ENCODE measurements at places on chromosomes 5 and 9. TPM values are rescaled to one million over a fixed set of nuclear protein-coding genes. Genes with fewer than 3 reads are reported as not detected.

GRCh38 chr5:106493910-106494309 lies 1176.8 kb downstream of the EFNA5 start:
- DNase-seq: no peak
- H3K27me3 ChIP-seq: no peaks in the 10 kb centered on the region
- no peak overlapping the region for H3K27ac ChIP-seq
- no peak overlapping the region for H3K4me3 ChIP-seq

DNA sequence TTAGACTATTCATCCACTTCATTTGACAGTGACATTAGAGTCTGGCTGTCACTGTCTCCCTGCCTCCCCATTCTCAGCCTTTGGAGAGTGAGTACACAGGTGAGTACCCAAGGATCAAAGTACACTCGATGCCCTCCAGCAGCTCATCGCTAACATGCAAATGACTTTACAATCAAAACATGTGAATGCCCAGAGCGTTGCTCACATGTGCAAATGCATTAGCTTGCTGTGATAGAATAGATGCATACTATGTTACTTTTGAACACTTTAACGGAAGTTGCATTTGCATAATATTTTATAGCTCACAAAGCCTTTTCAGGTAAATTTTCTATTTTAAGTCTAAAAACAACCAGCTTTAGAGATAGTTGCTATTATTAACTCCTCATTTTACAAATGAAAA lies 107.6 kb downstream of the SYK start:
- H3K27ac ChIP-seq: no peak overlapping the region
- no peaks in the 10 kb centered on the region for H3K4me1 ChIP-seq
- no peak overlapping the region for H3K4me3 ChIP-seq
- H3K27me3 ChIP-seq: peaks cover 23% of the 10 kb centered on the region

DNA sequence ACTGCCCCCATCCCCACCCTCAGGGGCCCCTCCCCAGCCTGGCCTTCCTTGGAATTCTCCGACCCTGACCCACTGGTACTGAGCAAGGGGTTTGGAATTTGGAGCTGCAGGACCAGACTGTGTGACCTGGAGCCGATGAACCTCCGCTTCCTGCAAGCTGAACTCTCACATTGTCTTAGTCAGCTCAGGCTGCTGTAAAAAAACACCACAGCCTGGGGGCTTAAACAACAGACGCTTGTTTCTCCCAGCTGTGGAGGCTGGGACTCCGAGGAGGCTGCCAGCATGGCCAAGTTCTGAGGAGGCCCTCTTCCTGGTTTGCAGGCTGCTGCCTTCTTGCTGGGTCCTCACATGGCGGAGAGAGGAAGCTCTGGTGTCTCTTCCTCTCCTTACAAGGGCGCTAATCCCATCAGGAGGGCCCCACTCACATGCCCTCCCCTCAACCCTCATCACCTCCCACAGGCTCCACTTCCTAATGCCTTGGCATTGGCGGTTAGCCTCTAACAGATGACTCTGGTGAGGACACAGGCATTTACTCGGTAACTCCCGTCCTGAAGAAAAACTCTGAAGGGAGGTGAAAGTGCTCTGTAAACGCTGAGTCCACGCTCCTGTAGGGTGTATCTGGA lies 42.4 kb downstream of the C5orf15 start:
- no peak for DNase-seq
- no peaks in the 10 kb centered on the region for H3K36me3 ChIP-seq
- H3K4me3 ChIP-seq: no peak overlapping the region

GRCh38 chr5:16550316-16550952 lies 66.4 kb downstream of the RETREG1 start:
- H3K4me3 ChIP-seq: no peak overlapping the region
- H3K36me3 ChIP-seq: no peaks in the 10 kb centered on the region

The TUSC1 gene
- total RNA-seq: not detected

GRCh38 chr5:57303985-57304384 lies 130.1 kb downstream of the GPBP1 start:
- no peaks in the 10 kb centered on the region for H3K4me1 ChIP-seq
- no peak for DNase-seq
- H3K27ac ChIP-seq: no peak overlapping the region
- H3K27me3 ChIP-seq: no peaks in the 10 kb centered on the region

GRCh38 chr5:122727112-122727541 lies 47.8 kb upstream of the SNX2 start:
- H3K4me3 ChIP-seq: no peak overlapping the region
- no peak overlapping the region for H3K27ac ChIP-seq
- DNase-seq: no peak
- peaks cover 4% of the 10 kb centered on the region for H3K27me3 ChIP-seq
- no peaks in the 10 kb centered on the region for H3K36me3 ChIP-seq
- H3K4me1 ChIP-seq: no peaks in the 10 kb centered on the region

- DNase-seq: no peak
- no peaks in the 10 kb centered on the region for H3K36me3 ChIP-seq
- H3K27ac ChIP-seq: no peak overlapping the region
- no peaks in the 10 kb centered on the region for H3K4me1 ChIP-seq
- no peaks in the 10 kb centered on the region for H3K27me3 ChIP-seq
Measured at GRCh38 chr9:86978413-86978812, 31.1 kb upstream of the GAS1 start.

The PCDHGA7 gene
- total RNA-seq: not detected

- H3K27me3 ChIP-seq: no peaks in the 10 kb centered on the region
- no peaks in the 10 kb centered on the region for H3K36me3 ChIP-seq
- no peaks in the 10 kb centered on the region for H3K4me1 ChIP-seq
- no peak for DNase-seq
Measured at GRCh38 chr5:29169886-29170285, 2023.6 kb upstream of the CDH6 start.

The SLC34A1 gene
- not detected for total RNA-seq

- no peak overlapping the region for H3K27ac ChIP-seq
- H3K36me3 ChIP-seq: no peaks in the 10 kb centered on the region
- no peak overlapping the region for H3K4me3 ChIP-seq
- DNase-seq: no peak
- H3K27me3 ChIP-seq: no peaks in the 10 kb centered on the region
Measured at GRCh38 chr5:76341651-76342334, 61.3 kb upstream of the IQGAP2 start.

GRCh38 chr9:134562146-134562849 lies 79.3 kb upstream of the COL5A1 start:
- no peaks in the 10 kb centered on the region for H3K4me1 ChIP-seq
- no peaks in the 10 kb centered on the region for H3K36me3 ChIP-seq
- no peak overlapping the region for H3K27ac ChIP-seq
- peaks cover 9% of the 10 kb centered on the region for H3K27me3 ChIP-seq
- no peak overlapping the region for H3K4me3 ChIP-seq
- DNase-seq: no peak

GRCh38 chr9:108316066-108316465 lies 539.7 kb downstream of the ACTL7B start:
- no peaks in the 10 kb centered on the region for H3K27me3 ChIP-seq
- H3K4me3 ChIP-seq: no peak overlapping the region
- no peak overlapping the region for H3K27ac ChIP-seq
- no peaks in the 10 kb centered on the region for H3K4me1 ChIP-seq
- H3K36me3 ChIP-seq: no peaks in the 10 kb centered on the region

The CMYA5 gene
- 0.31 TPM for total RNA-seq

DNA sequence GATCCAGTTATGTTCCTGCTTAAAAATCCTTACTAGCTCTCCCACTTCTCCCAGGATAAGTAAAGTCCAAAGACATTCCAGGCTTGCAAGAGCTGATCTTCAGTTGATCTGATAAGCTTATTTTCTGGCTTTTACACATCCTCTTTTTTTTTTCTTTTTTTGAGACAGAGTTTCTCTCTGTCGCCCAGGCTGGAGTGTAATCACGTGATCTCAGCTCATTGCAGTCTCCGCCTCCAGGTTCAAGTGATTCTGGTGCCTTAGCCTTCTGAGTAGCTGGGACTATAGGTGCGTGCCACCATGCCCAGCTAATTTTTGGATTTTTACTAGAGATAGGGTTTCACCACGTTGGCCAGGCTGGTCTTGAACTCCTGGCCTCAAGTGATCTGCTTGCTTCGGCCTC lies 37.3 kb upstream of the PTPN3 start:
- H3K36me3 ChIP-seq: no peaks in the 10 kb centered on the region
- H3K4me1 ChIP-seq: no peaks in the 10 kb centered on the region
- DNase-seq: no peak
- no peak overlapping the region for H3K4me3 ChIP-seq
- H3K27ac ChIP-seq: no peak overlapping the region

DNA sequence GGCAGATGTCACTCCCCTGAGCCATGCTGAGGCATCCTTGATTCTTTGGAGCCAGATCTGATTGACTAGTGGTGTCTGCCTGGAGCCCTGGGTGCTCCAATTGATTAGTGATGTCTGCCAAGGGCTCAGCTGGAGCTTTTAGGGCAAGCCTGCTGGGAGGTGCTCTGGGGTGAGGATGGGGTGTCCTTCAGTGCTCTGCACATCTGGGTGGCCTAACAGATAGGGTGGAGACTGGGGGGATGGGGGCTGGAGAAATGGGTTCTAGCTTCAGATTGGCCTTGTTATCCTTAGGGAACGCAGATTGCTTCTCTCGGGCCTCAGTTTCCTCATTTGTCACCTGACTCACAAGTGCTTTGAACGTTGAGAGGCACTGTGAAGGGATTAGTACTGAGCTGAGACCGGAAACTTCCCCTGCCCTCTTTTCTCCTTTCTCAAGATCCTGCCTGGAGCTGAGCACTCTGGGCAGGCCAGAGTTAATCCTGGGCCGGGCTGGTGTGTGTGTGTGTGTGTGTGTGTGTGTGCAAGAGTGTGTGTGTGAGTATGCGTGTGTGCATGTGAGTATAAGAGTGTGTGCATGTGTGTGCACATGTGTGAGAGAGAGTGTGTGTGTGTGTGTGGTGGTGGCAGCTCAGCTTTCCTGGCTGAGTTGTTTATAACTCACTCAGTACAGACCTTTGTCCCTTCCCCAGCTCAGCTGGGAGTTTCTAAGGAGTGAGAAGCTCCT lies 5.6 kb upstream of the IER5L start:
- no peak overlapping the region for H3K4me3 ChIP-seq

Measured in K562 (cell line).